ENCODE measurements at places on chromosomes 3 and 15.
A peak's percentile ranks its signal among the peaks of the same experiment; 100 is the strongest.

GRCh38 chr3:187314176-187314575 is 22.6 kb upstream of the MASP1 start:
- no peak for DNase-seq

GRCh38 chr3:193078996-193079753 is 161.5 kb upstream of the MB21D2 start:
- no peak for DNase-seq

GRCh38 chr3:159929171-159930141 is 59.2 kb upstream of the IL12A start:
- no peak for DNase-seq

DNA sequence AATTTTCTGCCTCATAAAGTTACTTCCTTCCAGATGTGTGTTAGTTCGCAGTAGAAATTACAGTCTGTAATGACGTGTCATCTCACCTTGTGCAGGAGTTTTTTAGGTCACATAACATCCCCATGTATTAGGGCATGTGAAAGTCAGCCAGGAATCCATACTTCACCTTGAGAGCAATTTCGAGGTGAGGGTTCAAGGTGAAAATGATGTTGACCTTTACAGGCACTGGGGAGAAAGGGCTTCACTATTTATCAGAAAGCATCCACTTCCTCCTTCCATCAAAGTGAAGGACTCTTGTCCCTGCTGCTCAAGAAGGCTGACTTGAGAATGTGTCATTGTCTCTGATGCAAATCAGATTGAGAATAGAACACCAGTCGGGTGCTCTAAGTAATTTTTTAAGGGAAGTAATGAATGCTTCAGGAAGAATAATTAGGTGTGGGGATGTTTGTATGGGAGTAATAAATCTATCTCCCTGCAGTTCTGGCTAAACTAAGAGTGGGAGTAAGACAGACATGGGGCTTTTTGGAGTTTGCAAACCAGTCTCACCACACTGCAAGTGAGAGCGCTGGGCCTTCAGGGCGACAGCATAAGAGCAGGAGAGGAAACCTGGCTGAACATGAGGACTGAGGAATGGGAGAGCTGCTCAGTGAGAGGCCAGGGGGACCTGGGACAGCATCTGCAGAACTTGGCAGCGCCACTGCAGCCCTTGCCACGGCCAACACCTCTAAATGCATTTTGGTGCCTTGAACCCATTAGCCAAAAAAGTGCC is 85.9 kb upstream of the IL12A start:
- DNase-seq: no peak

- DNase-seq: no peak
These were observed 131.3 kb downstream of the TJP1 start for GRCh38 chr15:29690765-29691475.

GRCh38 chr3:184352149-184352785 is 9.1 kb downstream of the CLCN2 start:
- no peak for DNase-seq

- DNase-seq: no peak
These were observed 290.5 kb downstream of the RPLP1 start for GRCh38 chr15:69743091-69743490.

- no peak for DNase-seq
These were observed 32.5 kb upstream of the TM4SF4 start for GRCh38 chr3:149442043-149442442.

DNA sequence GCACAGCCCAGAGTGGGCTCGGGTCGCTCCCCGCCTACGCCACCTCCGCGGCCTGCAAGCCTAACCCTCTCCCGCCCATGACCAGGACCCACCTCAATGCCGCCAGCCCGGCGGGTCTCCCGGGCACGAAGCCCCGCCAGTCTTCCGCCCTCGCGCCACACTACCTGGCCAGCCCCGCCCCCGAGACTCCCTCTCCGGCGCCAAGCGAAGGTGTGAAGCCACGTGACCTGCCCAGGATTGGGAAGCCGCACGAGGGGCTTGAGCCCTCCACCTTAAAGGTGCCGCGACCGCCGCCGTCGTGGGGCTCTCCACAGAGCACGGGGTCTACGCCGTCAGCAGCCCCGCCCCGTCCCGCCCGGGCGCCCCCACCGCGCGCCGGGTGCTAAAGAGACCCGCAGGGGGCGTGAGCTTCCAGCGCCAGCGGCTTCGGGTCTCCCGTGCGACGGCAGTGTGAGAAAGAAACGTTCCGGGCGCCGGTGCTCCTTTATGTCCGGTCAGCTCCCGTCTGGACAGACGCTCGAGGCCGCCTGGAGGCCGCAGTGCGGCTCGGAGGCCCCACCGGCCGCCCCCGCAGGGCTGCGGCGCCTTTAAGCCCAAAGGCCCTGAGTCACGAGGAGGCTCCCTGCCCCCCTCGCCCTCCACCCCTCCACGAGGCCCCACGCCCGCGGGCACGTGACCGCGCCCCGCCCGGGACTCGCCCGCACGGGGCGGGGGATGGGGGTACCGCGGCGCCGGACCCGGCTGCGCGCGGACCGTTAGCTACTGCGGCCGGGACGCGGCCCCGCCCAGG is at the start of gene CPEB1:
TSS of gene CPEB1 (minus strand) at position 319 of the 790 bp plus-strand sequence. CDS start 18,904 bp downstream, outside the sequence.
- DNase-seq: peak; percentile 38

- DNase-seq: no peak
These were observed 4.1 kb upstream of the PSMA4 start for GRCh38 chr15:78536134-78536533.

DNA sequence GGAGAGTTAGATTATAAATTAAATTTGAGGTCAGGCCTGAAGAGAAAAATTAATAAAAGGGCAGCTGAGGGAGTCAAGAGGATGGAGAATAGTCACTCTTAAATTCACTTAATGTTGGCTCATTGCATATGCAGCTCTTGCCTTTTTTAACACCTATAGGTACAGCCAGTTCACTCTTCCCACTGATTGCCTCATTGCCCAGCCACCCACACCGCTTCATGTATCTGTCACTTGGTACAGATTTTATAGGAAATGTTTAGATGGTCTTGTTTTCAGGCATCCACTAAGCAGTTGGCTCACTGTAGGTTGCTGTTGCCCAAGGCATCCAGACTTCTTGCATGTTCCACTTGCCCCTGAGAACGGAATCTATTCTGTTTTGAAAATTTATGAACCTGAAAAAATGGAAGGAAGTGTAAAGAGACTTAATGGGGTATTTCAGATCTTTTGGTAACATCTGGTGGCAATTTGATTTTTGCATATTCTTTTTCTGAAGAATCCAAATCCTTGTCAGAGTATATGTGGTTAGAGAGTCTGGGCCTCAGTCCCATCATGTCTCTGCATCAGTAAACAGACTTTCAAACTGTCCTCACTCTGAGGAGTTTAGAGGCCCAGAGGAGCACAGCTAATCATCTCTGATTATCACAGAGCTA is 151.9 kb downstream of the RBPMS2 start:
- DNase-seq: peak; percentile 5

- DNase-seq: no peak
These were observed 81.6 kb downstream of the OCA2 start for GRCh38 chr15:28017423-28017924.

DNA sequence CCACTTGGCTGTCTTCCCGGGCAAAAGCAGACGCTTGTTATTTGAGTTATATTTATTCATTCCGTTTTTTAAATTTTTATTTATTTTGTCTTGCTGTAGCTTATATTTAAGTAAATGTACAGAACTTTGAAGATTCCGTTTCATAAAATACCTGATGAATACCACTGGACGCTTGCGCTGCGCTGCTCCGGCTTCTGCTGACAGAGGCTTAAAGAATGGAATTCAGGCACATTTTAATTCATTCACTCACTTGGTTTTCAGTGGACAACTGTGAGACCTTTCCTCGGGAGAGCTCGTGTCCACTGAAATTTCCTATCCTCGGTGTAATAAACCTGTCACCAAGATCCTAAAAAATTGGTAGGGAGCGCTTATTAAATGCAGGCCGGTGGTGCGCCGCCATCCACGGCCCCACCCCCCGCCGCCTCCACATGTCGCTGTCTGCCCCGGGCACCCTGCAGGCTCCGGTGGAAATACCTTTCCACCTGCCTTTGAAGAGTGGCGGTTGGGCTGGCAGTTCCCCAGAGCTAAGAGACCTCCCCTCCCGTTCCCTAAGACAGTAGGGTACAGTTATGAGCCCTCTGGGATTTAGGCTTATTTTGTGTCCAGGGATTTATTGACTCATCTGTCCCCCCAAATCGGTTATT is 62.5 kb upstream of the UBE2E1 start:
- DNase-seq: no peak

DNA sequence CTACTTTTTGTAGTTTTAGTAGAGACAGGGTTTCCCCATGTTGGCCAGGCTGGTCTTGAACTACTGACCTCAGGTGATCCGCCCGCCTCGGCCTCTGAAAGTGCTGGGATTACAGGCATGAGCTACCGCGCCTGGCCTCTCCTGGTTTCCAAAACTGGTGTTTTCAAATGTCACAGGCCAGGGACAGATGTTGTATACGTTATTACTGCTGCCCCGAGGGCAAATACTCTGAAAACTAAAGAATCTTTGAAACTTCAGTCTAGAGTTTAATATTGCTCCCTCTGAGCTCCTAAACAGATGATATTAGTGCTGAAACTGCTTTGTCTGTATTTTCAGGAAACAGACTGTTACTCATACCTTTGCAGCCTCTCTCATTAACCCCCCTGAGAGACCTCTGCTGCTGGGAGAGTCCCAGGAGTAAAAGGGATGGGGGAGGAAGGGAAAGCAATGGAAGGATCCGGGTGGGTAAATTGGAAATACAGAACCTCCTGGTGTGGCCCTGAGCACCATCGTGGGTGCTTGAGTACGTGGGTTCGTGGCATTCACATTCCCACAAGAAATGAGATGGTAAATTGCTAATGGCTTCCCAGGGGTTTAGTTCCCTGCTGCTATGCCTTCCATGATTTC is 96.3 kb upstream of the IGF1R start:
- no peak for DNase-seq

GRCh38 chr3:50089609-50089945 is 858 bp downstream of the RBM5 start:
- DNase-seq: no peak

GRCh38 chr15:29677871-29678461 is 144.3 kb downstream of the TJP1 start:
- DNase-seq: no peak

DNA sequence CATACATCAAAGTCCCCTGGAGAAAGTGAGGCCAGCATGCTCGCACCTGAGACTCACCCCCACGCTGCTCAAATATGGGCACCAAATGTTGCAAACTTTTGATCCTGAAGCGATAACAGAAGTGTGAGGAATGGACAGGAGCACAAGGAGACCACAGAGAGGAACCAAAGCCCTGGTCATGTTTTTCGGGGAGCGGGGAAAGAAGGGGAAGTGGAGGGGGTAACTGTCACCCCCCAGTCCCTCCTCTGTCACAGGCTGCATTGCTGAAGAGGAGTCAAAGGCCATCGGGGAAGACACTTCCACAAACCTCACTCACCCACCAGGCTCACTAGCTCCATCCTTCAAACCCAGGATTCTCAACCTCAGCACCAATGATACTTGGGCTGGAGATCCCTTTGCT is 182.4 kb downstream of the UACA start:
- no peak for DNase-seq

DNA sequence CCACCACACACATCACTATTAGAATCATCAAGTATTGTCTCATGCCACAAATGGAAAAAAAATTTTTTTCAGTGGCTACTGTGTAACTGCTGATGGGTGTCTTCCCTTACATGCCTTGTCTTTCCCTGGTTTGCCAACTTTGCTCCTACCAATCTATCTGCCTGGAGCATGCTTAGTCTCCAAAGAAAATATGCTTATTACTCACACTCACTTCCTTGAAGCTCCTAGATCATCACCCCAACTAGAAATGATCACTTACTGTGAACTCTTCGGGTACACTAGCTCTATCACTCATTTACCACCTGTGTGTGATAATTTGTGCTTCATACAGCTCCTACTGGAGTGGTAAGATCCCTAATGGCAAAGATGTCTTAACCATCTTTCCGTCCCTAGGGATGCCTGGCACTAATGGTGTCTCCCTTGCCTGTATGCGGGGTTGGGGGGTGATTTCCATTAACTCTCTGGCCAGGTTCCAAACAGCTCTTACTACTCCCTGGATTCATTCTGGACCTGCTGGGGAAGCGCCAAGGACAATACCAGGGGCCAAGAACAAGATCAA is 799 bp downstream of the VPS33B start:
- no peak for DNase-seq

- DNase-seq: peak; percentile 52
These were observed 11.3 kb upstream of the RPL39L start for GRCh38 chr3:187150599-187150998.

GRCh38 chr3:150079029-150079739 is 108.5 kb upstream of the PFN2 start:
- no peak for DNase-seq

- no peak for DNase-seq
These were observed 85.2 kb downstream of the GAP43 start for GRCh38 chr3:115708540-115708939.

Data from stimulated activated CD8-positive, alpha-beta memory T cell treated with anti-CD3 and anti-CD28 coated beads, Interleukin-4, amount 100 ng/mL, for 24 hours (primary cell).